ENCODE measurements at places on chromosomes 12 and 14.

- no peak for DNase-seq
These were observed 8.3 kb downstream of the CPNE6 start for GRCh38 chr14:24079491-24080141.

GRCh38 chr12:84117190-84117589, 795.4 kb downstream of the SLC6A15 start:
- DNase-seq, result no peak

- peak; percentile 54 for DNase-seq
These were observed 52.2 kb downstream of the GOLGA5 start for GRCh38 chr14:92846162-92846897.

- DNase-seq, result no peak
These were observed 18.3 kb downstream of the MLH3 start for GRCh38 chr14:75032939-75033338.

DNA sequence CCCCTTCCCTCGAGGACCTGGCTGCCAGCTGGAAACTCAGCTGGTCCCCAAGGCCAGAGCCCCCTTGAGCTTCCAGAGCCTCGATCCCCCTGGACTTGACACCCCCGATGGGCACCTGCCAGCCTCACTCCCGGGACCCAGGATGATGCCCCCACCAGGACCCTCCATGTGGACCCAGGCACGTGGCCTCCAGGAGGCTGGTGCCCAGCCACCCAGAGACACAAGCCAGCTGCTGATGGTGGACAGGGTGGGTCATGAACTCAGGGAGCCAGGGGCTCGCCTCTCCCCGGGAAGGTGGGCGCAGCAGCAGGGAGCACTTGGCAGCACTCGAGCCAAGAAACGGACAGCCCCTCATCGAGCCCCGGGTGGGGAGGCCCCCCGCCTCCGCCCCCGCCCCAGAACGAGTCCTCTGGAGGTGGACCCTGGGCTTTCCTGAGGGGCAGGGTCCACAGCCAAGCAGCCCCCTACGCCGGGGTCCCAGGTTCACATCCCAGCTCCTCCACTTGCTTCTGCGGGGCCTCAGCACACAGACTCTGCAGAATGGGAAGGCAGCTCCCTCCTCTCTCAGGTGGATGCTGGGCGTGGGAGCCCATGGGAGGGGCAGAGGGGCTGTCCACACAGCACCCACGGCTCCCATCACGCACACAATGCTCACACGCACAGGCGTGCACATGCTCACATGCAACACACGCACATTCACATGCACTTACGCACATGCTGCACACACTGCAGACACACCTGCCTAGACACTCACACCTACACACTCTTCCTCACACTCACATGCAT, 12.1 kb downstream of the C14orf180 start:
- DNase-seq, result no peak

DNA sequence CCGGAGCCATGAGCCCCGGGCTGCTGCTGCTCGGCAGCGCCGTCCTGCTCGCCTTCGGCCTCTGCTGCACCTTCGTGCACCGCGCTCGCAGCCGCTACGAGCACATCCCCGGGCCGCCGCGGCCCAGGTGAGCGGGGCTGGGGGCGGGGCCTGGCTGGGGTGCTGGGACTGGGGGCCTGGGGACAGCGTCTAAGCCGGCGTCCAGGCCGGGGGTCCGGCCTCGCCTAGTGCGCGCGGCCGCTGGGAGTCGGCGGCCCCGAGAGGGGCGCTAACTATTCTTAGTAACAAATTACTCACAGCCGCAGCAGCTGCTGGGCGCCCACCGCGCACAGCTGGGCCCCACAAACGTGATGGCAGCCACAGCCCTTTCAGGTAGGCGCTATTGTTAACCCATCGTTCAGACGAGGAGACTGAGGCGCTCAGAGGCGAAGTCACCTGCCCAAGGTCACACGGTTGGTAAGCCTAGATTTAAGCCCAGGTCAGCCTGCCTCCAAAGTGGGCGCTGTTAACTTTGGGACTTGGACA, 374 bp downstream of the CYP46A1 start:
- DNase-seq, result no peak

DNA sequence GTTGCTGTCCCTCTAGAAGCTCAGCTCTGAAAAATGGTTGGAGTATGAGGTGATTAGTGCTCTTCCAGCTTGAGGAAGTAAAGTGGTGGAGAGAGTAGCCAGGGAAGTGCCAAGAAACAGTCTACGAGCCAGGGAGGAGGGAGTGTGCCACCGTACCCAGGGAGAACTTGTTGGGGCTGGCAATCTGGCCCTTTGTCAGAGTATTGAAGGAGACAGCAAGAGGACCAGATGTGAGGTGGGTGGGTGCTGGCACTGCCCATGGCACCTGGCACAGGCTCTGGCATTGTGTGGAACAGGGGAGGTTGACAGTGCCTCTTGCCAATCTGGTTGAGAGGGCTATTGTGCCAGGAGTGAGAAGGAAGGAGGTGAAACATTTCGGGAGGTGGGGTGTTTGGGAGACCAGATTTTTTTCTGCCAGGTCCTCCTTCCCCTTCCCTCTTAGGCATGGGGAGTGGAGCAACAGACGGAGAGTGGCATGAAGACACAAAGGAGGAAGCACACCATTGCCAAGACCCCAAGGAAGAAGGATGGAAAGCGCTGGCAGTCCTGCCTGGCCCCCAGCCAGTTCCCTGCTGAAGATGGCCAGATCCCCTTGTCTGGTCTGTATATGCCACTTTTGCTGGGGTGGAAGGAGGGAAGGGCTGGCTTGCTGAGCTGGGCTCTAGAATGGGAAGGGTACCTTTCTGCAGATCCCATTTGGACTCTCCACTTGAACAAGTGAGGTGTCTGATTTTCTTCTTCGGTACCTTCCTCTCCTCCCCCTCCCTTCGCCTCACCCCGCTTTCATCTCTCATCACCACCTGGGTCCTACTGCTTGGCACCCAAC, 37.5 kb downstream of the ZFHX2 start:
- DNase-seq, result no peak

- peak; percentile 43 for DNase-seq
These were observed 5.9 kb upstream of the PRPH start for GRCh38 chr12:49288922-49289555.
